ENCODE measurements at places on chromosomes 5 and 9.

- DNase-seq: no peak
Measured at GRCh38 chr9:79990536-79990935, 418.8 kb downstream of the TLE4 start.

GRCh38 chr5:75046366-75047142 is 5.8 kb downstream of the GCNT4 start:
- DNase-seq: no peak

DNA sequence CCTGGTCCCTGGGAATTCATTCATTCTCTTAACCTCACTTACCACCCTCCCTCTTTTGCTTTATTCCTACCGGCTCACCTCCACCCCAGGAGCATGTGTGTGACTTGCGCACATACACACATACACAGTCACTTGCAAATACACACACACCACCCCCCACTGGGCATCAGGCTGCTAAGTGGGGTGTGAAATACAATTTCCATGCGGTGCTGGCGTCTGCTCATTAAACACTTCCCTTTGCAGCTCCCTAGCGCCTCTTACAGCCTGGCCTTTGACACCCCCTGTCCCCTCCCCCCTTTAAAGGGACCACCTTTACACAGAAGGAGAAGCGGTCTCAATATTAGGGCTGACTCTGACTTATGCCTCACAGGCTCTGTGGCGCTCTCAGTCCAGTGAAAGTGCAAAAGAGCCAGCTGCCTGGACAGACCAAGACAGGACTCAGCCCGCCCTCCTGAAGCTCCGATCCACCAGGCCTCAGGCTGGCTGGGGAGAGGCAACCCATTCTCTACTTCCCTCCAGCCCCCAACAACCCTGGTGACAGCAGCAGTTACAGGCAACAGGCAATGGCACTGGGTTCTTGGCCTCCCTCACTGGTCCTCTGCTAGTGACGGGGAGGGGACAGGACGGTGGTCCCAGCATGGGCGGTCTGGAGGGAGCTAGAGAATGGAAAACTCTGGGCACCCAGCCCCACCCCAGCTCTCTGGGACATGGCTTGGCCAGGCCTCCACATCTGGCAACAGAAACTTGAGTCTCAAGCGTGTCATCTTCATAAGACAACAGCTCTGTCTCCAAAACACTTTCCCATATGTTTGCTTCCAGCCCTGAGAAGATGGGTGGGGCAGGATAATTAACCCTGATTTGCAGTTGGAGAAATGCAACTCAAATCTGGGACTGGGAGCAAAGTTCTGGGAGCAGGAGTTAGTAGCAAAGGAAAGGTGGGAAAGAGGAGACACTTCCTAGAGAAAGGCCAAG is 12.0 kb downstream of the ENHO start:
- peak; percentile 25 for DNase-seq

DNA sequence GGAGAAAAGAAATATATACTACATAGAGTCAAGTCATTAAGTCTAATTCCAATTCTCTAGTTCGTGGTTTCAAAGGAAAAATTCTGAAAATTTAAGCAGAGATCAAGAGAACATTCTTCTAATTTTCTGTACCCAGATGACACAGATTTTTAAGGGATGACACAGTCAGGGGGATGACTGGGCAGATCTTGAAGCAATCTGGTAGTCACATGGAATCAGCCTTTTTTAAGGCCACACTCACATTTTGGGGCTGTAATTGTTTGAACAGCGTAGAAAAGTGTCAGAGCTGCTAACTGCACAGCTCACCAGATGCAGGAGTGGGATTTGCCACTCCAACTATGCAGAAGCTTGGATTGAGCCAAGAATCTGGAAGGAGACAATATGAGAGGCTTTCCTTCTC is 20.4 kb downstream of the PDE4D start:
- no peak for DNase-seq

Data from activated effector memory CD4-positive, alpha-beta T cell treated with anti-CD3 and anti-CD28 coated beads, Interleukin-2, amount 50 U/mL, for 16 hours (primary cell).